T-helper 1 cell (primary cell): ENCODE measurements at places on chromosomes 7 and 10.

DNA sequence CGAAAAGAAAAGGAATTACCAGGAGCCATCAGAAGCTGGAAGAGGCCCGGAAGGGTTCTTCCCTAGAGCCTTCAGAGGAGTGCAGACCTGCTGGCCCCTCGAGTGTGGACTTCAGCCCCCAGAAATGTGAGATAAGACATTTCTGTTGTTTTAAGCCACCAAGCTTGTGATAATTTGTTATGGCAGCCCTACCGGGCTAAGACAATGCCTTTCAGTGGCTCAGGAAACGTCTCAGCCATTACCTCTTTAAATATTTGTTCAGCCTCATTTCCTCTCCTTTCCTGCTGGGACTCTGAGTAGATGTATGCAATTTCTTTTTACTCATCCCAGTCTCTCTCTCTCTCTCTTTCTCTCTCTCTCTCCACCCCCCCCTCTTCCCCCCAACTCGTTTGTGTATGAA, 174.7 kb upstream of the GRB10 start:
- DNase-seq, result no peak

- DNase-seq, result no peak
Observed at GRCh38 chr10:60367431-60367830, 22.2 kb downstream of the ANK3 start.

- no peak for DNase-seq
Observed at GRCh38 chr7:134792968-134793367, 13.5 kb downstream of the CALD1 start.

DNA sequence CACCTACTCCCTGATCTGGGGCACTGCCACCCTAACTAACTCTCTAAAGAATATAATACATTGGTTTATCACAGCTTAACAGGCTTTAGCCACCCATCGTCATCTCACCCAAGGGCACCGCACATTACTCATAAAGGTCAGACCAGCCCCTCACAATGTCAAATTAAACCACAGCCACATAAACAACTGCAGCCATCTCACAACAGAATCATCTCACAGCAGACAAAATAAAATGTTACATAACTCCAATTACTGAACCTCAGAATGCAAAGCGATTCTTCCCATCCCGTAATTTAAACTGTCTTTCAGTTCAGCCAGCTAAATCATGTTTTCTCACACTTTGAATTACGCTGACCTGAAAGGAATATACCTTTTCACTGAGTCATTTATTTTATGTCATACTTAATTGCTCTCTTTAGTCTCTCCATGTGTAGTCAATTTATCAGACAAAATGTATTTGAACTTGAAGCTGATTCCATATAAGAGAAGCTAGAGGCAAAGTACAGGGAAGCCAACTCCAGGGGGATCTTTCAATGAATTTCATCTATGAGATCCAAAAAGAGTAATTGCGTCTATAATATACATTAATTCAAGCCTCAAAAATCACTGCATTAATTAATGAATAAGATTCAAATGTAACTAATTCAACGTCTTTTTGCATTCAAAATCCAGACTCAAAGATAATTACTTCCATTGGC, 96.9 kb upstream of the NEBL start:
- DNase-seq, result no peak

GRCh38 chr10:74078037-74078436, 72.6 kb downstream of the AP3M1 start:
- DNase-seq, result no peak

- DNase-seq, result no peak
Observed at GRCh38 chr7:103100348-103100747, 25.4 kb downstream of the ARMC10 start.

- DNase-seq, result no peak
Observed at GRCh38 chr10:22461891-22462290, 116.6 kb downstream of the SPAG6 start.

DNA sequence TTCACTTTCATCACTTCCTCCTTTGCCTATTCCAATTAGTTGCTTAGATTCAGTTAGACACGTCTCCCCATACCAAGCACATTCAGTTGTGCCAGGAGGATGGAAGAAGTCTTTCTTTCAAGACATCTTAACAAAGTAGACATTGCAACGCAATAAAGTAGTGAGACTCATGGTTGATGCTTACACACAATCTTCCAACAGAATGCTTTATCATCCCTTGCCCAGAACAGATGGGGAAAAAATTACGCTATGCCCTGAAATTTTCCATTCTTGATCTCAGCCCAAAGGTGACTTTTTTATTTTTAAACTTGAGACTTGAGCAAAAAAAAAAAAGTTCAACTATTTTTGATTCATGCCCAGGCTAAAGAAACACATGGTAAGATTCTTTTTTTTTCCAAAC, 74.9 kb downstream of the KCNMA1 start:
- DNase-seq, result no peak

DNA sequence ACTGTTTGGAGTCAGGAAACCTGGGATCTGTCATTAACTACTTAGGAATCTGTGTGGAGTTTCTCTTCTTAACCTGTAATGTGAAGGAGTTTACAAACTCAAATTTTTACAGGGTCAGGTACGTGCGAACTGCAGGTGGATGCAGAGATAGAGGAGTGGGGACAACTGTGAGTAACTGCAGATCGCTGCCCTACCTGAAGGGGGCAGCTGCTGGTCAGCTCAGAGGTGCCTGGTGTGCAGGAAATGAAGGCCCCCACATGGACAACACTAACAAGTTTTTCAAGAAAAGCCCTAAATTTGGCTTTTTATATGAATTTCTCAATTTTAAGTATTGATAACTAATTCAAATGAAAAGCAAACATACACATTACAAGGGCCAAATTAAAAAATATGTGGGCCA, 380.0 kb downstream of the REEP3 start:
- DNase-seq, result no peak

DNA sequence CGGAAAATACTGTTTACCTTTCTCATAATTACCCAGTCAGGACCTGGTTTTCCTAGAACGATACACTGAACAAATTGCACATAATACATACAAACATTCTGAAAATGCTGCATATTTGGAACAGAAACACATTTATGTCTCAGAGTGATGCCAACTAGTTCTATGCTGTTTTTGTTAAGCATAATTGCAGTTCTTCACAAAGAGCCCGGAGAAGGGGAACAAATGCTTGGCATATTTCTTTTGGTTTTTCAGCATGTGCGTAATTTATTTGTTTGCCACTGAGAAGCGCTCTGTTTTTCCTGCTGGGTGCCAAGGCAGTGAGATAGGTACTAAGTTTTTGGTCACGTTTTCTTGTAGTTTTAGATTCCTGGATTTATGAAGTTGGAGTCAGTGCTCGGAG, 181.0 kb upstream of the MDFIC start:
- no peak for DNase-seq

DNA sequence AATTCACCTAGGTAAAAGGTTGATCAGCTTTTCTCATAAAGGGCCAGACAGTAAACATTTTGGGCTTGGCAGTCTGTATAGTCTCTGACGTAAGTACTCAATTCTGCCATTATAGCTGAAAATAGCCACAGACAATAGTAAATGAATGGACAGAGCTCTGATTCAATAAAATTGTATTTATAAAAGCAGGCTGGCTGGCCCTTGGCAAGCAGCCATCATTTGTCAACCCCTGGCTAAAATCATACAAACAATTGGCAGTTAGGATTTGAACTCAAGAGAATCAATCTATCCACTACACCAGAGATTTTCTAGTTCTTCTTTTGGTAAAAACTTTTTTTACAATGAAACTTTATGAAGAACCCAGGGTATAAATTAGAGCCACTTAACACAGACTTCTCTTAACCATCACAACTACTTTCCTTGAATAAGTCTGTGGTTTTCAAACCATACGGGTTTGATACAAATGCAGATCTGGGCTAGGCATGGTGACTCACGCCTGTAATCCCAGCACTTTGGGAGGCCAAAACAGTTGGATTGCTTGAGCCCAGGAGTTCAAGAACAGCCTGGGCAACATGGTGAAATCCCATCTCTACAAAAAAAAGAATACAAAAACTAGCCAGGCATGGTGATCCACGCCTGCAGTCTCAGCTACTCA, 124.5 kb downstream of the SLC16A9 start:
- no peak for DNase-seq

- DNase-seq, result no peak
Observed at GRCh38 chr10:3538656-3539531, 246.1 kb downstream of the KLF6 start.
